SK-N-SH treated with all-trans-retinoic acid at 6 μM for 48 hours (cell line): ENCODE measurements at places on chromosomes 7 and 10.

DNA sequence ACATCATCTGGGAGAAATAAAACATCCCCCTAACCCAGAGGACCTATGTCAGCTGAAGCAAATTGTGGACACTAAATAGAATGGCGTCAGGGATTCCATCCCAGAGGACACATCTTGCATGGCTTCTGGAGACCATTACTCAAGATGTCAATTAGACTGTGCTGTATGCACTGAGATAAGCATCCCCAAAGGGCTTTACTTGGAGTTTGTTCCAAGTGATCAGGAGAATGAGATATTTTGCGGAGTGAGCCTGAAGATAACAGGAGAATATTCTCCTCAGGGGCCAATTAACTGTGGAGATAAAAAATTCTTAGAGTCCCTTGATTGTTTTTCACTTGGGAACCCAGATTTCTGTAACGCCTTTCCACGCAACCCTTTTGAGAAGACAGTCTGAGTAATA is 4.5 kb upstream of the OR2AE1 start:
- ATAC-seq: no peak

- ATAC-seq: peak; percentile 74
Measured at GRCh38 chr7:30977896-30978564, 14.3 kb downstream of the GHRHR start.

DNA sequence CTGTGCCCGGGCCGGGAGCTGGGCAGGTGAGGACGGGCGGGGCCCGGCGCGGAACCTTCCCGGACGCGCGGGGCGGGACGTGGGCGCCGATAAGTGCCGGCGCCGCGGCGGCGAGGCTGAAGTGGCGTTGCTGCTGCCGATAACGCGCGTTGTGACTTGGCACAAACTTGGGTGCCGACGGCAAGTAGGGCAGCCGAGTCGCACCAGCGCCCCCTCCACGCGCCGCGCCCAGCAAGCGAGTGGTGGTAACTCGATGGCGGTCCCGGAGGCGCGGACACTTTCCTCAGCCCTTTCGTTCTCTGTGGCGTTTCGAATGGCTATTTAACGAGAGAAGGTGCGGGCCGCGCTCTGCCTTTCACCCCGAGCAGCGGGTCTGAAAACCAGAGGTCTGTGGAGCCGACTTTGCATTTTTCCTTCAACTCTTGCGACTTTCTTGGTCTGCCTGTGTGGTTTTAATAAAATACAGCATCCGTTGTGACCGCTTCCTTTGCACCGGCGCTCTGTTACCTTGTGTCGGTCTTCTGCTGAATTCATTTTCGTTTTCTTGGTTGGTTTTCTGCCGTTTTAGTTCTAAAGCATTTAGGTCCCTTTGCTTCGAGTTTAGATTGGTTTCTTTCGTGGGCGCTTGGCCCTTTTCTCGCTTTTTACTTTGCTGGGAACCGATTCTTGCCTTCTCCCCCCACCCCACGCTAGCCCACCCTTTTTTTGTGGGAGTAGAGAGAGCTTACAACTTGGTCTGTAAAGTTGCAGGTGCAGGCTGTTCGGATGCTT is 701 bp downstream of the STK17A start:
- peak; percentile 24 for ATAC-seq

DNA sequence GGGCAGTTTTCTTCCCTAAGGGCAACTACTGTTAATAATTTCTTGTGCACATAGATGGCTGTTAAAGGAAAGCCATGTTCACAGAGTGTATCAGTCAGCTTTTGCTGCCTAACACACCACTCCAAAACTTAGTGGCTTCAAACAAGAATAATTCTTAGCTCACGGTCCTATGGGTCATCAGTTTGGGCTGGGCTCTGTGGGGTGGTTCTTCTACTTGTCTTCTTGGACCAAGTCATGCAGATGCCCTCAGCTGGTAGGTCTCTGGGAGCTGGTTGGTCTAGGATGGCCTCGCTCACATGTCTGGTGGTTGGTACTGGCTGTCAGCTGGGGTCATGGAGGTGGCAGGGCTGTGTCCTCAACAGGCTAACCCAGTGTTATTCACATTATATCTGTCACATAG is 39.6 kb downstream of the TBATA start:
- no peak for ATAC-seq

DNA sequence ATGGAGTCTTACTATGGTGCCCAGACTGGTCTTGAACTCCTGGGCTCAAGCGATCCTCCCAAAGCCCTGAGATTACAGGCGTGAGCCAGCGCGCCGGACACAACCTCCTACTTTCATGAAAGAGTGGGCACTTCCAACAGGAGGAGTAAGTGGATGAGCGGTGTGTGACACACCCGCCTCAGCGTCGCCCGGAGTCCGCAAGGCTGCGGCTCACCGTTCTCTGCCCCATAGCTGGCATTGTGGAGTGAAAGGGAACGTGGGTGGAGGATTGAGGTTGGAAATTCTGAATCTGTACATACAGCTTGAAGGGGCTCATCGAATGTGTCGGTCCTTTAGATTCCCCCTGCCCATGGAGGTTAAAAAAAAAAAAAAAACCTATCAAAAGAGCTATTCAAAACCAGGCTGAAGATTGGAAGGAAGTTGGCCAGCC is 524 bp upstream of the PRXL2A start:
- peak; percentile 68 for ATAC-seq

- ATAC-seq: no peak
Measured at GRCh38 chr10:45144326-45145070, 143.8 kb downstream of the ZNF22 start.

GRCh38 chr7:106679153-106679931 is 18.4 kb upstream of the CCDC71L start:
- ATAC-seq: peak; percentile 83

DNA sequence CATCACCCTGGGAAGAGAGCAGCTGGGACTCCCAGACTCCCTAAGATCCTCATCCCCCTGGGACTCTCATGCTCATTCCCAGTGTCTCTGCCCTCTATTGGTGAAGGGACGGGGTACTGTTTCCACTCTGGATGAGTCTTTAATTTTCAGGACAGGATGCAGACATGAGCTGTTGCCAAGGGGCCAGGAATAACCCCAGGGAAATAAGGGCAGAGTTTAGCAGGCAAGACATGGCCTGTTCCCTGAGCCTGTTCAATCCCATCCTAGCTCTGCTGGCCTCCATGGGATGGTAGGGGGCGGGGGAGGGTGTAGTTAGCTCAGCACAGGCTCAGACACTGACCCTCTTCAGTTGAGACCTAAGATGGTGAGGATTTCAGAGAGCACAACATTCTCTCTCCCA is 14.0 kb downstream of the C10orf105 start:
- peak; percentile 16; the same call in 1 of the 3 replicates for ATAC-seq

DNA sequence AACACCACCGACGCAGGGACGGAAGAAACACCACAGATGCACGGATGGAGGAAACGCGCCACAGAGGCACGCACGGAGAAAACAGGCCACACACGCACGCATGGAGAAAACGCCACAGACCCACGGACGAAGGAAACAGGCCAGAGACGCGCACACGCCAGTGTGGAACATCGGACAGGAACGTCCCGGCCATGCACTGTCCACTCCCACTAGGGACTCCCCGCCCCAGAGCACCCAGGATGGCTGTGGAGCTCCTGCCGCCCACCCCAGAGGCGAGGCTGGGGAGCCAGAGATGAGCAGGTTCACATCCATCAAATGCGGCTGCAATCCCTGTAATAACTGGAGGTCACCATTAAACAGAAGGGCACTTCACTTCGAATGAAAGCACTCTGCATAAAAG is 17.3 kb downstream of the DIP2C start:
- no peak for ATAC-seq

GRCh38 chr7:132565885-132566284 is 10.4 kb downstream of the PLXNA4 start:
- ATAC-seq: no peak

GRCh38 chr10:81135851-81136250 is 598.1 kb downstream of the SH2D4B start:
- ATAC-seq: no peak

DNA sequence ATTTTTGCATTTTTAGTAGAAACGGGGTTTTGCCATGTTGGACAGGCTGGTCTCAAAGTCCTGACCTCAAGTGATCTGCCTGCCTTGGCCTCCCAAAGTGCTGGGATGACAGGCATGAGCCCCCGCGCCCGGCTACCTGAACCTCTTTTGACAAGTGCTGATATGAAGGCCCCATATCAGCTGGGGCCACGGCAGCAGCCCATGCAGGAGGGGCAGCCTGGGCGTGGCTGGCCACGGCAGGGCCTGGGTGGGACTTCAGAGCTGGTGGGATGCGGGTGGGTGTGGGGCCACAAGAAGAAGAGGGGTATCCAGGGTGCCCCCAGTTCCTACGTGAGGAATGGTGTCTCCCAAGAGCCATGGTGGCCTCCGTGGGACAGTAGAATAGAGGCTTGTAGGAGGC is 6.9 kb downstream of the LRRC27 start:
- no peak for ATAC-seq

DNA sequence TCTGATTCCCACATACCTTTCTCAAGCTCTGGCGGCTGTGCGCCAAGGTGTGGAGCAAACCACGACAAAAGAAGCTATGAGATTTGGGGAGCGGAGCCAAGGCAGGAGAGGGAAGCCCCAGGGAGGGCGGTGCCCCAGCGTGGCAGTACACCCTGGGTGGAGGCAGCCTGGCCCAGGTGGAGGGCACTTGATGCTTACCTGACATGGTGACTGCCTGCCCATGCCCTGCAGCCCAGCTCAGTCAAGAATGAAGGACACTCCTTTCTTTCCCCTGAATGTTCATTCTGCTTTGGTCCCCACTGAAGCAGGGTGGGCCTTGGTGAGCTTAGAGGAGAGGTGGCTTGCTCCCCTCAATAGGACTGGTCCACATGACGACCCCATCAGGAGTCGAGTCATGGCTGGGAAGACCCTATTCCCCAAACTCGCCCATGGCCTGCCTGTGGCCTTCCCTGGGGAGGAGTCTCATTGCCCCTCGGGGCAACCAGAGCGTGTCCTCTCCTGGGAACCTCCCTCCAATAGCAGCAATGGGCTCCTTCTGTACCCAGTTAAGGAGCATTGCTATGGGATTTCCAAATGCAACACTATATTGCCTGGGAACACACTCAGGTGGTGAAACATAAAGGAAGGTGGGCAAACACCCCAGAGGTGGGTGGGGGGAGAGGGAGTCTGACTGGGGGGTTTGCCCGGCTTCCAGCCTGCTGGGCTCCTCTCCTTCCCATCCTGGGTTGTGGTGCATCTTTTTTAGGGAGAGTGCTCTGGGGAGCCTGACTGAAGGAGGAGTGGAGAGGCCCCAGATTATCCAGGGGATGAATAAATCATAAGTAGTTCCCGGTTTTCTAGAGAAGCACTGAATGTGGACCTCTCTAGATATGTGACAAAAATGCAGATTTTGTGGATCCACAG is 22.7 kb downstream of the RAMP3 start:
- ATAC-seq: no peak

GRCh38 chr7:25843467-25843866 is 308.5 kb upstream of the NFE2L3 start:
- no peak for ATAC-seq

- ATAC-seq: no peak
Measured at GRCh38 chr7:154231732-154232131, 179.5 kb downstream of the DPP6 start.

DNA sequence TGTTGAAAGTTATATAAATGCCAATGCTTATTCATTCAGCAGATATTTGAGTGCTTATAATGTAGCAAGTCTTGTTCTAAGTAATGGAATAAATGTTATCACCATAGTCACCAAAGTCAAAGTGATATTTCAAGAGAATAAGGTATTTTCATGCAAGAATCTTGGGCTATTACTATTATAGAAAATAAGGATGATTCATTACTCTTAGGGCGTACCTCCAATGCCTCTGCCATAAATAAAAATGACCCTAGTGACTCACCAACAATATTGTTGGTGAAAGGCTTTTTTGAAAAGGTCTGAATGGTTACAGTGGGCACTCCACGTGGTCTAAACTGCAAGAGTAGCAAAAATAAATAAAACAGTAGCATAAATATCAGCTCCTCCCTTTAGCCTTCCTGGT is 68.4 kb downstream of the RALA start:
- peak; percentile 75 for ATAC-seq

- peak; percentile 95 for ATAC-seq
Measured at GRCh38 chr10:22693371-22693784, 21.0 kb downstream of the PIP4K2A start.

- ATAC-seq: no peak
Measured at GRCh38 chr7:41391818-41392217, 311.1 kb downstream of the INHBA start.

- no peak for ATAC-seq
Measured at GRCh38 chr7:77282897-77283296, 83.3 kb upstream of the FGL2 start.

DNA sequence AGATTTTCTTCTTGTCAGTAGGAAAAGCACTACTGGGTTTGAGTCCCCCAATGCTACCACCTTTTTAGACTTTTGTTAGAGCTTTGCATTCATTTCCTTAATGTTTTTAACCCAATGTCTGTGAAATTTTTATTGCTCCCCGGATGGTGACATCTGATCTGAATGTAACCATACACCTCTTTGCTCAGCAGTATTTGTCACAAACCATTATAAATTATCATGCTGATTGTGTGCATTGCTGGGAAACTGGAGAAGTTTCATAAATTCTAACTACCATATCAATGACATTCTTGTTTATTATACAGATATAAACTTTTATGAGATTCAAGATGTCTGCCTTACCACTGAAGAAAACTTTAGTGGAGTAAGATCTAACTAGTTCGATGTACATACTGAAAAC is 8.5 kb downstream of the NRP1 start:
- peak; percentile 74 for ATAC-seq

- no peak for ATAC-seq
Measured at GRCh38 chr7:79702116-79702515, 248.6 kb upstream of the MAGI2 start.

DNA sequence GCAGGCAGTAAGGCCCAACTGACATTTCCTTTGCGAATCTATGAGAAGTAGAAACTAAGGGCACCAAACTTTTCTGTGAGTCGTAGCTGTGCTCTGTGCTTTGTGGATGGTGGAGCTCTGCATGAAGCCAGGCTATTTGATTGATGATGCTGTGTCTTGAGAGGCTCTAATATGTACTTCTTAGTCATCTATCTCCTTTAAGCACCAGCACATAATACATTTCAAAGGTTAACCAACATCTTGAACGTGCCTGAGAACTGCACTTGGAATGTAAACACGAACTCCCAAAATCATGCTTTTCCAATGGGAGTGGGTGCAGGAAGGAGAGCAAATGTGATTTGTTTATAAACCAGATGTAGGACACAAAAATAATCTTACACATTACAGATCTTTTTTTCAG is 411.6 kb downstream of the PARD3 start:
- peak; percentile 65 for ATAC-seq

- no peak for ATAC-seq
Measured at GRCh38 chr7:150939466-150939865, 38.7 kb downstream of the KCNH2 start.

DNA sequence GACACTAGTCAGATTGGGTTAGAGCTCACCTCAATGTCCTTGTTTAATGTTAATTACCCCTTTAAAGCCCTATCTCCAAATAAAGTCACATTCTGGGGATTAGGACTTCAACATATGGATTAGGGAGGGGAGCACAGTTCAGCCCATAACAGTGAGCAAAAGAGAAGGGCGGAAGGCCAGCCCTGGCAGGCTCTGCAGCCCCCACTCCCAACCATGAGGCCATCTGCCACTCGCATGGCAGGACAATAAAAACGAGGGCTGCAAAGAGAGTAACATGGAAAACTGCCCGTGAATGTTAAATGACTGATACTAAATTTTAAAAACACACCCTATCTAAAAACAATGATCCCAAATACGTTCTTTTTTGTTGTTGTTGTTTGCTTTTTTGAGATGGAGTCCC is 38.7 kb downstream of the RGS10 start:
- ATAC-seq: no peak

GRCh38 chr7:98106647-98107312 is at the start of gene LMTK2:
LMTK2 (plus strand) TSS chr7:98106862; CDS start chr7:98107178, 316 bp downstream.
- ATAC-seq: peak; percentile 99

GRCh38 chr7:16879181-16879580 is 2.6 kb downstream of the AGR3 start:
- no peak for ATAC-seq
